MM.1S (cell line): ENCODE measurements at places on chromosomes 1 and 21.
A peak's percentile ranks its signal among the peaks of the same experiment; 100 is the strongest.

GRCh38 chr1:92505015-92505692 is 18.4 kb upstream of the GFI1 start:
- no peaks in the 10 kb centered on the region for H3K27me3 ChIP-seq
- H3K4me3 ChIP-seq, result no peak overlapping the region
- no peaks in the 10 kb centered on the region for H3K36me3 ChIP-seq
- peaks cover 19% of the 10 kb centered on the region for H3K4me1 ChIP-seq

DNA sequence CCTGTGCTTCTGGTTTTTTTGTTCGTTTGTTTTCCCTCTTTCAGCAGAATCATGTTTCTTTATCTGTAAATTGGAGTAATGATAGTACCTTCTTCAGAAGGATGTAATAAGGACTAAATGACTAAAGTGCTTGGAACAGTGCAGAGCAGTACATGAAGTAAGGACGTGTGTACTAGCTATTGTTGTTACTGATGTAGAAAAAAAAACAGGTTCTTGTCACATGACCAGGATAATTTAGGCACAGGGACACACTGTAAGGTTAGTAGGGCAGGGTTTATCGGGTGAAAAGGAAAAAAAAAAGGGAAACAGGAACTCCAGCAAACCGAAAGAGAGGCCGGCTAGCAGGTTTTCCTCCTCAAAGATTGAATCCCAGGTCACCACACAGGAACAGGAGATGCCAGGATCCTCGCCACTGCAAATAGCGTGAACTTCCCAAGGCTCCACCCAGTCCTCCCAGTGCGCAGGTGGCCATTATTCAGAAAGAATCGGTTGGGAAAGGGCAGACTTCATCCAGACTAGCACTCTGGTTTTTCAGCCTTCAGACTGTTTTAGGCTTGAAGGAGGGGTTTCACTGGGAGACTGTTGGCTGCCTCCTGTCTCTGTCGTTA is 63.8 kb upstream of the PRRC2C start:
- no peaks in the 10 kb centered on the region for H3K36me3 ChIP-seq
- peaks cover 7% of the 10 kb centered on the region; the same call in 1 of the 2 replicates for H3K4me1 ChIP-seq
- H3K4me3 ChIP-seq, result no peak overlapping the region
- H3K27ac ChIP-seq, result no peak overlapping the region
- no peaks in the 10 kb centered on the region for H3K27me3 ChIP-seq

DNA sequence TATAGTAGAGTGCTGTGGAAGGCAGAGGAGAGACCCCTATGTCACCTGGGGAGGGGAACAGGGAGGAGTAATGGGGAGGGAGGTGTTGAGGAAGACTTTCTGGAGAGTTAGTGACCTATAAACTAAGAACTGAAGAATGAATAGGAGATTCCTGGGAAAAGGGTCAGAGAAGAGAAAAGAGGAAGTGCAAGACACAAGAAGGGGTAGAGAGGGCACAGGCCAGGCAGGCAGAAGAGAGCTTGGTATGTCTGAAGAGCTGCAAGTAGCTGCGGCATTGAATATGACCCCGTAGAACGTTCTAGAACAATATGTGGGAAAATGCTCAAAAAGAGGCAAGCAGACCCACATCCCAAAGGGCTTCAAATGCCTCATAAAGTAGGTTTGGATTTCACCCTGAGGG is 361.2 kb downstream of the PRDM2 start:
- no peaks in the 10 kb centered on the region for H3K4me1 ChIP-seq
- no peaks in the 10 kb centered on the region for H3K27me3 ChIP-seq
- DNase-seq, result no peak
- no peak overlapping the region for H3K4me3 ChIP-seq

DNA sequence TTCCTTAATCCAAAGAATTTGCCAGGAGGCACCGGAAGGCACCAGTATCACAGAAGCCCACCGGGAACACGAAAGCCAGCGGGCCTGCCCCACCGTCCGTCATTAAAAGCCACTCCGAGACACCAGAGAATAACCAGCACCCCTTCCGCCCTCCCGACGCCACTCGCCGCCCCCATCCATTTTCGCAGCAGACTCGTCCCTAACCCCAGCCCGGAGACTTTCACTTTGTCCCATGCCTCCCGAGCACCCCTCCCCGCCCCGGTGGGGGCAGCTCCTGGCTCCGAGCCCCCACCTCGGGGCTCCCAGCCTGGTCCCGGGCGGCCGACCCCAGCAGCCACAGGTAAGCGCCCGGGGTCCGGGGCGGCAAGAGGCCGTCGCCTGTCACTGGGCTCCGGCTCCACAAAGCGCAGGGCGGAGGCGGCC is 105.4 kb downstream of the SLC45A1 start:
- H3K27ac ChIP-seq, result no peak overlapping the region
- peak overlapping the region; percentile 56 for H3K4me3 ChIP-seq
- no peak for DNase-seq
- H3K4me1 ChIP-seq, result peaks cover 15% of the 10 kb centered on the region
- H3K36me3 ChIP-seq, result no peaks in the 10 kb centered on the region

- no peaks in the 10 kb centered on the region for H3K4me1 ChIP-seq
- H3K4me3 ChIP-seq, result no peak overlapping the region
- H3K36me3 ChIP-seq, result no peaks in the 10 kb centered on the region
- H3K27me3 ChIP-seq, result no peaks in the 10 kb centered on the region
- DNase-seq, result no peak
These were observed 36.1 kb downstream of the L1TD1 start for GRCh38 chr1:62230718-62231117.

DNA sequence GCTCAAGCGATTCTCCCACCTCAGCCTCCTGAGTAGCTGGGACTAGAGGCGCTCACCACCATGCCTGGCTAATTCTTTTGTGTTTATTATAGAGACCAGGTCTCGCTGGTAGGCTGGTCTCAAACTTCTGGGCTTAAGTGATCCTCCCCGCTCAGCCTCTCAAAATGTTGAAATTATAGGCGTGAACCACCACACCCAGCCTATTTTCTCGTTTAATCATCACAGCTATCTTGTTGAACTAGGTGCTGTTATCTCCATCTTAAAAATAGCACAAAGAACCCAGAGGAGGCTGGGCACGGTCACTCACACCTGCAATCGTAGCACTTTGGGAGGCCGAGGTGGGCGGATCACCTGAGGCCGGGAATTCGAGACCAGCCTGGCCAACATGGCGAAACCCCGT is 28.1 kb downstream of the COL16A1 start:
- no peak overlapping the region for H3K27ac ChIP-seq
- no peak for DNase-seq
- no peaks in the 10 kb centered on the region for H3K4me1 ChIP-seq
- H3K4me3 ChIP-seq, result no peak overlapping the region

DNA sequence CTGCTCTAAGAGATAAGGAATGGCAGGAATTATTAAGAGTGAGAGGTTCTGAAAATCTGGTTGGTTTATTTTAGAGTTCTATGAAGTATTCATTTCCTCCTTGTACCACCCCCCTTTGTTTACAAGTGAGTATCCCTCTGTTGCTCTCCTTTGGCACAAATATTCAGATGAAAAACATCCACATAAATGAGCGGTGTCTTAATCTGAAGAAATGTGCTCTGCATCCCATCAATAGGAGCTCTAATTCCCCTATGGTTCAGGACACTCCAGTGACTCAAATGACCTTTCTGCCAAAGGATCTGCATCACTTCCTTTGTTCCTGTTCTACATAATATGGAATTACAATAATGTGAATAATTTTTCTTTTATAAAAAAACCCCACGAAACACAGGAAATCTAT is 16.6 kb downstream of the DDAH1 start:
- no peaks in the 10 kb centered on the region for H3K36me3 ChIP-seq
- H3K27me3 ChIP-seq, result no peaks in the 10 kb centered on the region
- no peak overlapping the region for H3K4me3 ChIP-seq

- no peak overlapping the region for H3K27ac ChIP-seq
- H3K4me3 ChIP-seq, result no peak overlapping the region
- DNase-seq, result no peak
- no peaks in the 10 kb centered on the region for H3K4me1 ChIP-seq
- H3K36me3 ChIP-seq, result no peaks in the 10 kb centered on the region
- H3K27me3 ChIP-seq, result no peaks in the 10 kb centered on the region
These were observed 247.5 kb downstream of the PBX1 start for GRCh38 chr1:164806531-164806930.

GRCh38 chr1:168567007-168567406 is 9.4 kb upstream of the XCL1 start:
- no peak for DNase-seq
- no peaks in the 10 kb centered on the region for H3K4me1 ChIP-seq
- no peak overlapping the region for H3K27ac ChIP-seq
- H3K4me3 ChIP-seq, result no peak overlapping the region

- no peak overlapping the region for H3K4me3 ChIP-seq
- H3K27ac ChIP-seq, result no peak overlapping the region
- no peaks in the 10 kb centered on the region for H3K36me3 ChIP-seq
- no peaks in the 10 kb centered on the region for H3K27me3 ChIP-seq
- H3K4me1 ChIP-seq, result peaks cover 6% of the 10 kb centered on the region
These were observed 32.8 kb downstream of the LRRC8B start for GRCh38 chr1:89557445-89557825.

DNA sequence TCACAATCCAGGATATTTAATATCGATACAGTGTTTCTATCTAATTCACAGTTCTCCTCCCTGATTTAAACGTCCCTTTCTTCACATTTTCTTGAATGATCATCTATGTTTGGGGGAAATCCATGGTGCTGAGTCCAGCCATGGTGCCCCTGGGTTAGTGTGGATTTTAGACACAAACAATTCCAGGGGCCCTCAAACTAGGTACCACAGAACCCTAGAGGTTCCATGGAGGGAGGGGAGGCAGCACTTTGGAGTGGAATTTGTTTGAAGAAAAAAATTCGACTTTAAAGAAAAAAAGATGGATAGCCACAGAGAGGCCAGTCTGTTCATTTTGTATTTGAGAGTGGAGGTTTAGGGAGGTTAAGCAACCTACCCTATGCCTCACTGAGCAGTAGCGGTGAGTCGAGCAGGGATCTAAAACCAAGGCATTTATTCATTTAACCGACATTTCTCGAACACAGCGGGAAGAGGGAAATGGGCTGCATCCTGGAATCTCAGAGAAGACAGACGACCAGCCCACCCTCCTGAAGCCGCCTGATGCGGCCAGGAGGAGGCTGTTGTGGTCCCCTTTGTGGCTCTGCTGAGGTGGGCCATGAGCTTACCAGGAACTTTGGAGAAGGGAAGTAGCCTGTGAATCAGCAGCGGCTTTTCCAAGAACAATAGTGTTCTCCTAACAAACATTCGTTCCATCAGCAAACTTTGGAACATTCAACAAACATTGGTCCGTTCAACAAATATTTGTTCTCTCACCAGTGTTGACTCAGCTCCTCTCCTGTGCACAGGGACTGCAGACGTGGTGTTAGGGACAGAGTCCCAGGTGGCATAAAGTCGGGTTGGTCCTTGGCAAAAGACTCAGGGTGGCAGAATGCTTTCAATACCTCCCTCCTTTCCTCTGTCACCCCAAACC is 103.5 kb upstream of the ZBTB40 start:
- no peak for DNase-seq
- H3K4me1 ChIP-seq, result no peaks in the 10 kb centered on the region
- H3K27me3 ChIP-seq, result peaks cover 97% of the 10 kb centered on the region
- H3K27ac ChIP-seq, result no peak overlapping the region
- H3K36me3 ChIP-seq, result no peaks in the 10 kb centered on the region

- H3K4me1 ChIP-seq, result no peaks in the 10 kb centered on the region
- H3K27me3 ChIP-seq, result no peaks in the 10 kb centered on the region
- H3K27ac ChIP-seq, result no peak overlapping the region
These were observed 139.9 kb upstream of the ZNF644 start for GRCh38 chr1:91161749-91162148.

- peaks cover 96% of the 10 kb centered on the region for H3K27me3 ChIP-seq
- no peaks in the 10 kb centered on the region for H3K36me3 ChIP-seq
- H3K4me3 ChIP-seq, result no peak overlapping the region
- no peaks in the 10 kb centered on the region for H3K4me1 ChIP-seq
These were observed 111.5 kb upstream of the SLC45A1 start for GRCh38 chr1:8206391-8206790.

DNA sequence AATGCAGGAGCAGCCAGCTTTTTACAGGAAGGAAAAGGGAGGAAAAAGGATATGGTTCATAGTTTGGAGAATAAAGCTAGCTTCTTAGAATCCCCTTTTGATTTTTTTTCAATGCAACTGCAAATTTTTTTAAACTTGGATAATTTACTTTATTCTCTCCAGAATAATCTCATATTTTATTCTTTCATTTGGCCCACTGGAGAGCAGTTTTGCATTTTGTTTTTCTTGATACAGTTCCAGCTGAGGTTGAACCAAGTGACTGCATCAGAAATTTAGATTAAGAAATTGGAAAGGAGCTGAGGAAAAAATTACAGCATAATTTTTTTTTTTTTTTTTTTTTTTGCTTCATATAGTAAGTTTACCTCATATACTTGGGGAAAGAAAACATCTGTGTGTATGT is 22.8 kb downstream of the GABPA start:
- no peak overlapping the region for H3K4me3 ChIP-seq
- H3K36me3 ChIP-seq, result 0 out of 2 replicates have a peak, but pooled peaks cover 4% of the 10 kb centered on the region
- no peaks in the 10 kb centered on the region for H3K27me3 ChIP-seq
- no peak for DNase-seq
- H3K27ac ChIP-seq, result no peak overlapping the region
- H3K4me1 ChIP-seq, result peaks cover 13% of the 10 kb centered on the region

GRCh38 chr1:39653546-39654031 is 14.1 kb upstream of the HEYL start:
- no peaks in the 10 kb centered on the region for H3K36me3 ChIP-seq
- peak; percentile 85 for DNase-seq
- no peaks in the 10 kb centered on the region for H3K27me3 ChIP-seq
- H3K27ac ChIP-seq, result no peak overlapping the region
- H3K4me3 ChIP-seq, result no peak overlapping the region

DNA sequence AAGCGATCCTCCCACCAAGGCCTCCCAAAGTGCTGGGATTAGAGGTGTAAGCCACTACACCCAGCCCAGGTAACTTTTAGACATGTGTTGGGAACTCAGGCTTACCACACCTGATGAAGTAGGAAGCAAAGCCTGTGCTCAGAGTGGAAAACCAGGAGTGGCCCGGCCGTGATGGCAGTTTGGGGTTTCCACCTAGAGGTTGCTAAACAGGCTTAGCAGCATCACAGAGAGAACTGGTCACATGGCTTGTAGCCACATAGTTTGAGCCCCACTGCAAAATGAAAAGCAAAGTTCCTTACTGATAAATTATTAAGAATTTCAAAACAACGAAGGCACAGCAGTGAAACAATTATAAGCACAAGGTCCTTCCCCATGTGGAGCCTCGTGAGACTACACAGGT is 142.6 kb upstream of the CXADR start:
- H3K27me3 ChIP-seq, result no peaks in the 10 kb centered on the region
- no peak overlapping the region for H3K4me3 ChIP-seq
- no peaks in the 10 kb centered on the region for H3K4me1 ChIP-seq
- no peaks in the 10 kb centered on the region for H3K36me3 ChIP-seq

DNA sequence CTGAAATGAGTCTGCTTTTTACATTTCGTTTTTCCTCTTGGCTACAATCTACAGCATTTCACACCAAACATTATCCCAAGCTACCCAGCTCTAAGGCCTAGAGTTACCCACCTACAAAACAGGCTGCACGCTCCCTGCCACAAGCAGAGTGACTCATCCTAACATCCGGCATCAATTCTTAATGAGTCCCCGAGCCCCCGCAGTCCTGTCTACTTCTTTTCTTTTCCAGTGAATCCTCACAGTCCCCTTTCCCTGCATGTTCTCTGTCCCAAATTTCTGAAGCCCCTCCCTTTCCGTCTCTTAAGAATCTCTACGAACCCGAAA is 650 bp downstream of the PCNX2 start:
- peak overlapping the region; percentile 23; the same call in 1 of the 2 replicates for H3K27ac ChIP-seq
- DNase-seq, result peak; percentile 46
- H3K36me3 ChIP-seq, result no peaks in the 10 kb centered on the region
- no peaks in the 10 kb centered on the region for H3K27me3 ChIP-seq
- peak overlapping the region; percentile 90 for H3K4me3 ChIP-seq

- H3K27me3 ChIP-seq, result no peaks in the 10 kb centered on the region
- H3K27ac ChIP-seq, result no peak overlapping the region
- no peak overlapping the region for H3K4me3 ChIP-seq
- H3K36me3 ChIP-seq, result no peaks in the 10 kb centered on the region
- no peak for DNase-seq
These were observed 413.5 kb downstream of the DUSP10 start for GRCh38 chr1:221328371-221328770.
